Stimulated activated CD4-positive, alpha-beta T cell treated with anti-CD3 and anti-CD28 coated beads, Interleukin-1b, Interleukin-23, amount 100 ng/mL, for 1 hour (primary cell): ENCODE measurements at places on chromosomes 2 and 18.

DNA sequence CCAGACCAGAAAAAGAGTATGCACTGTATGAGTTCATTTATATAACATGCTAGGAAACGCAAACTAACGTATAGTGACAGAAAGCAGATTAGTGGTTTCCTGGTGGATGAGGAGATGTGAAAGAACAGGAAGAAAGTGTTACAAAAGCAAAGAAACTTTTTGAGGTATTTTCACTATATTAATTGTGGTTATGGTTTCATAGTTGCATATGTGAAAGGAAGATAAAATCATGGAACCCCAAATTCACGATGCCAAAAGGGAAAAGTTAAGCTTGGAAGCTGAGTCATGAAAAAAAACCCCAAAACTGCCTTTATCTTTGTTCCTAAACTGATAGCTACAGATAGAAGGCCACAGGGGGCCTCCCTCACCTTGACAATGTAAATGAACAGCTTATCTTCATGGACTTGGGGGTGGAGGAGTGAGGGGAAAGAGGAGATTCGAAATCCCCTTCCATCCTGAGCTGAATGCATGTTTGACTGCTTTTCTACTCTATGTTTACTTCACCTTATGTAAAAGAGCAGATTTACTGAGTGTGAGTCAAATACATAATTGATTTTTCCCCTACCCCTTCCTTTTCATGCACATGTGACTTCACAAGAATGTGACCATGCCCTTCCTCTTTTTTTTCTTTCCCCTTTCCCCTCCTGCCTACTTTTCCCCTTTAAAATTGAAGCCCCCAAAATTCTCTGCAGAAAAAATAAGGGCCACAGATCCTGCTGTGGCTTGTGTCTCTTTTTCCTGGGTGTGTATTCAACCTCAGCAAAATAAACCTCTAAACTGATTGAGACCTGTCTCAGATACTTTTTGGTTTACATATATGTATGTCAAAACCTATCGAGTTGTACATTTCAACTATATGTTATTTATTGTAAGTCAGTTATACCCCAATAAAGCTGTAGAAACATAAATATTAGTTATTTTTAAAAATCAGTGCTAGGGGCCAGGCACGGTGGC is 100.1 kb upstream of the TLK1 start:
- DNase-seq = no peak

GRCh38 chr2:2260696-2261268 is 70.3 kb downstream of the MYT1L start:
- DNase-seq = no peak

GRCh38 chr2:212915121-212915782 is 236.2 kb downstream of the IKZF2 start:
- no peak for DNase-seq

- DNase-seq = no peak
These were observed 493.7 kb upstream of the CDH7 start for GRCh38 chr18:65257149-65257548.

DNA sequence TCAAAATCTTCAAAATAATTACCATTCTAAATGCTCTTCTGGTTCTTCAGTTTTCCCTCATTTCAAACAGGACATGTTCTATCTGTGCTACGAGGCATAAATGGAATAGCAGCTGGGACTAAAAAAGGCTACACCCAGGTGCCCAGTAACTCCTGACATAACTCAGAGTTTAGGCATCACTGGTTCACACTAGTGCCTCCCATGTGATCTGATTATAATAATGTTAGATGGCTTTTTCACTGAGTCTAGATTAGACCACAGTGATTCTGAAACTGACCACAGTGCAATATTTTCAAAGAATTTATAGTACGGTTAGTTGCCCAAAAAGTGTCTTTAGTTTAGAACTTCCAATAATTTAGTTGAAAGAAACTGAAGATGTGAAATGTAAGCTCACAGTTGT is 123.3 kb downstream of the CCBE1 start:
- DNase-seq = no peak

GRCh38 chr2:127117603-127118002 is 10.6 kb upstream of the BIN1 start:
- DNase-seq = no peak

DNA sequence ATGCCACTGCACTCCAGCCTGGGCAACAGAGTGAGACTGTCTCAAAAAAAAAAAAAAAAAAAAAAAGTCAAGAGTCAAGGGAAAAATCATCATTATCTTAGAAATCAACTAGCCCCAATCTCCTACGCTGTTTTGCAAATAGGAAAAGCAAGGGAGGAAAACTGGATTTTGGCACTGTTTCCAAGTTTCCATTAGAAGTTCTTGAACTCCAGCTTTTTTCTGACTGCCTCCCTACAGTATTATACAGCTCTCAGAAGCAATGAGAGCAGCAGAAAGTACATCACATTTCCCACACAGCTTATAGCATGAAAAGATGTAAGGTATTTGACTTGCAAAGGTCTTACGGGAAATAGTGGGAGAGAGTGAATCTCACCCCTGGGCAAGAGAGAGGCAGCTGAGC is 127.8 kb downstream of the OSR1 start:
- no peak for DNase-seq

DNA sequence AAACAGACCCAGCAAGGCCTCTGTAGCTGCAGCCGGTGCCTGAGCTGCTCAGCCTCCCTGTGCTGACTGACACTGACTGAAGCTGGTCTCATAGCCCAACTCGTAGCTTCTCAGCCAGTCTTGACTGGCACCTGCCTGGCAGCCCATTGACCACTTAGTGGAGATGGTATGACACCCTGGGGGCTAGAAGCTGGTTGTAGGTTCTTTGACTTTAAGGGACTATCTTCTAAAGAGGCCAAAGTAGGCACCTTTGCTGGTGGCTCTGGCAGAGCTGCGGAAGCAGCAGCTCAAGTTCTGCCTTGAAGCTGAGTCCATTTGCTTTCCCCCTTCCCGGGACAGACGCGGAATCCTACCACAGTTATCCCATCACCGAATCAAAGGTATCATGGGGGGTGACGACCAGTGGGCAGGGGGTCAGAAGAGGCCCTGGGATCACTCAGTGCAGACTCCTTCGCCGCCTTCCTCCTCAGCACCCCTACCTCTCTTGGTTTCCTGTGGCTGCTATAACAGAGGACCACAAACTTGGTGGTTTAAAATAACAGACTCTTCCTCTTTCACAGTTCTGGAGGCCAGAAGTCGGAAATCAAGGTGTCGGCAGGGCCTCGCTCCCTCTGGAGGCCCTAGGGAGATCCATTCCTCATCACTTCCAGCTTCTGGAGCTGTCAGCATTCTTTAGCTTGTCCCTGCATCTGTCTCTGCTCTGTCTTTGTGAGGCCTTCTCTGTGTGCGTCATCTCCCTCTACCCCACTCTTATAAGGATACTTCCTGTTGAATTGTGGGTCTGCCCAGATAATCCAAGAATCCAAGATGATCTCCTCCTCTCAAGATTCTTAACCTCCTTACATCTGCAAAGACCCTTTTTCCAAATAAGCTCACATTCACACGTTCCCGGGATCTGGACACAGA is 13.7 kb upstream of the FOSL2 start:
- no peak for DNase-seq

DNA sequence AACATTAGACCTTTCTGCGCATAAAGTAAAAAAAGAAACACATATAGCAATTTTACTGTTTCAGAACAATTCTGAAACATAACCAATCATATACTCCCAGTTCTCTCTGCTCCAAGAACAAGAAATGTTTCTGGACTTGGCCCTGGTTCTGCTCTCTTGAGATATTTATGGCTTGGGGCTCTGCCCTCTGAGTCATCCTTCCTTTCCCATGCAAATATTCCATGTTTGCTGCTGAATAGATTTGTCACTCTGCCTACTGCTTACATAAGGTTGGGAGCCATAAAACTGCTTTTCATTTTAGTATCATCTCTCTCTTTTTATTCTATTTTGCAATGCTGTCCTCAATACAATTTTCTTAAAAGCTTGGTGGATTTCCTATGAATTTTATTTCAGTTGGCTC is 499.6 kb upstream of the ACVR2A start:
- no peak for DNase-seq

DNA sequence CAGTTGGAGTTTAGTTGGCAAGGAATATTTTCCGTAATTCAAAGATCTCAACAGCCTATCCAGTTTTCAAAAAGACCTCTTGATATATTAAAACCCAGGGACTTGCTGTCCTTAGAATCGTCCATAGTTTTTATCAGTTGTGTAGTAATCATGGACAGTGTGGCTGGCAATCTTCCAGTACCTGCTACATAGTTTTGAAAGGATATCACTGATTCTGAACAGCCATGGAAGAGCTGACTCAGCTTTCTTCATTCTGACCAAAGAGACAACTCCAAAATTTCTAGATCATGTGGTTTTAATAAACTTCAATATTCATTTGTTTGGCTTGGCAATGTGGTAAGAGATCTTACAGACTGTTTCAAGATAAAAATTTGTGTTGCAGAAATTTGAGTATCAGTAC is 616.7 kb downstream of the TDRD15 start:
- DNase-seq = no peak

- no peak for DNase-seq
These were observed 9.7 kb downstream of the IL1RN start for GRCh38 chr2:113136828-113137775.

- DNase-seq = no peak
These were observed 48.0 kb upstream of the ITM2C start for GRCh38 chr2:230816735-230817134.

GRCh38 chr2:6301426-6301825 is 564.3 kb downstream of the CMPK2 start:
- no peak for DNase-seq

- DNase-seq = no peak
These were observed 26.0 kb upstream of the IGFBP2 start for GRCh38 chr2:216607277-216607560.

DNA sequence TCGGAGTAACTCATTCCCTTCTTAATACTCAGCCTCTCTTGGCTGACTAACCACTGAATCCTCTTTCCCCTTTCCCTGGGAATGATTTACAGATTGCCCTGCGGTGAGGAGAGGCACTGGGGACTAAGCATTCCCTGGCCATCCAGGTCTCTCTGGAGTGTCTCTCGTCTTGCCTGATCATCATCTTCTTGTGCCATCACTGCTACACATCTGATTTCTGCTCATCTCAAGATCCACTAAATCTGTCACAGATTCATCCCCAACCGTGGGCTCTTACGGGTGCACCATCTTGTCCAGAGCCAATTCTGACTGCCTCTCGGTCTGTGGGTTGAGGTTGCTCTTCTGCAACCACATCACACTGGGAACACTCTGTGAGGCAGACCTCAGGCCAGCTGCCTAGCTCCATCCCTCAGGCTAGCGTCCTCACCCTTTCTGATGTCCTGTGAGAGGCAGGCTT is 12.0 kb downstream of the SFTPB start:
- no peak for DNase-seq

GRCh38 chr2:179751163-179751809 is 110.1 kb downstream of the ZNF385B start:
- DNase-seq = no peak

GRCh38 chr2:235468978-235469655 is 24.7 kb upstream of the AGAP1 start:
- no peak for DNase-seq

- no peak for DNase-seq
These were observed 70.4 kb upstream of the CDH19 start for GRCh38 chr18:66674286-66674685.

GRCh38 chr18:34084635-34085034 is 140.1 kb downstream of the NOL4 start:
- DNase-seq = no peak

DNA sequence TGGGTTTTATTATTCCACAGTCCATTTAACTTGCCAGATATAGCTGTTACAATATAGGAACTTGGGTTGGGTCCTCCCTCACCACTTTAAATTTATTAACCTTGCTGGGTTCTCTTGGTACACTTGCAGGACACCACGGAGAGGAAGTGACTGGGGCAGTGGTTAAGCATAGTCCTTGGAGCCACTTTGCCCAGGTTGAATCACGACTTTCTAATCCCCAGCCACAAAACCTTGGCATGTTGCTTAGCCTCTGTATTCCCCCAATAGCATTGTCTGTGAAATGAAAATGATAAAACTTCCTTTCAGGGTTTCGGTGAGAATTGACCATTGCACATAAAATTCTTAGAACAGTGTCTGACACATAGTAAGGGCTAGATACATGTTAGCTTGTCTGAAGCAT is 221.2 kb downstream of the IRS1 start:
- DNase-seq = no peak

GRCh38 chr2:71460595-71461303 is 7.4 kb downstream of the DYSF start:
- DNase-seq = no peak

DNA sequence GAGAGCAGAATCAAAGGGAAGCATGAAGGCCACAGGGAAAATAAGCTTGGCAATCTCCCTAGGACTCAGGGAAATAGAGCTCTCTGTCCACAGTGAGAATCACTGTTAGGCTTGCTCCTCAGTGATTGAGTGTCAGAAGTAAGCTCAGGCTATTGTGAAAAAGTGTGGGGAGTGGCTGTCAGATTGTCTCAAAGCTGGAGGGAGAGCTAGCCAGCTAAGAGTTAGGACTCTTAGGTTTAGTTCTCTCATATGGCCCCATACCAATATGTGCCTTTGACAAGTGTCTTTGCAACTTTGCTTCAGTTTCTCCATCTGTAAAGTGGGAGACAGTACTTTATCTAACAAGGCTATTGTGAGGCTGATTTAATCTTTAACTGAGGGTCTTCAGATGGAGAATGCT is 17.2 kb downstream of the EIF4E2 start:
- no peak for DNase-seq

DNA sequence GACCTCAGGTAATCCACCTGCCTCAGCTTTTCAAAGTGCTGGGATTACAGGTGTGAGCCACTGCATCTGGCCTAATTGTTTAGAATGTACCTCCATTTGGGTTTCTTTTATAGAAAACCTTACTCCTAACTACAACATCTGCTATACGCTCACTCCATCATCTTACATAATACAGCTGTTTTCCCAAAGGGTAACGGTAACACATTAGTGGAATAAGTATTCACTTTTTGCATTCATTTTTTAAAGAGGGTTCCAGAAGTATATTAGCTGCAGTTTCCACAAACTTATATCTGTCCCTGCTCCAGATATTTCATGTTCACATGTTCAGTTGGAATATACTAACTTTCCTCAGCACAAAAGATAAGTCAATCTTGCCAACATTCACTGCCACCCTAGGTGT is 640.1 kb upstream of the FSHR start:
- DNase-seq = no peak

DNA sequence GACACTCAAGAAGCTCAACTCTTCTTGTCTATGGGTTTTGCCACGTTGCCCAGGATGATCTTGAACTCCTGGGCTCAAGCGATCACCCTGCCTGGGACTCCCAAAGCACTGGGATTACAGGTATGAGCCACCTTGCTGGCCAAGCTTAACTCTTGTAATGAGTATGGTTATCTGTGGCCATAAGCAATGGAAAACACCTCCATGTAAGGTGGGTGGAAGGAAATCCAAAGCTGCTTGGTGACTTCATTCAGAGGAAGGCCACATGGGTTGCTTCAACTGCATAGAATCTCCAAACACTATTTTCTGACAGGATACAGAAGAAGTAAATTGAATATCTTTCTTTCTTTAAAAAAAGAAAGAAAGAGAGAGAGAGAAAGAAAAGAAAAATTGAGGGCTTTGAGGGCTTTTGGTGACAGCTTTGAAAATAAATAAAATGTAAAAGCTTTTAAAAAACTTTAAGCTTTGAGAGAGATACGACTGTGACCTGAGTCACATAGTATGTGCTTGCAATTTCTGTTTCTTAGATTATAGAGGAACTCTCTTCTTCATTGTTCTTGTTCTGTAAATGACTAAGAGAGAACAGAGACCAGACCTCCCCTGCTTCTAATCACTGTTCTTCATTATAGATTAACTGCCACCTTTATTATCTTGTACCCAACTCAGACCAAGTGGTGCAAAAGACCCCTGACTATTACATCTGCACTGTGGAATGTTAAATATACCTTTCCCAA is 123.1 kb upstream of the NDUFV2 start:
- no peak for DNase-seq
